ENCODE measurements at places on chromosomes 16 and 17. TPM values are rescaled to one million over a fixed set of nuclear protein-coding genes. Genes with fewer than 3 reads are reported as not detected.

- DNase-seq, result no peak
These were observed 13.4 kb downstream of the EPN2 start for GRCh38 chr17:19250421-19251173.

- no peak for DNase-seq
These were observed 10.6 kb upstream of the AATK start for GRCh38 chr17:81176666-81177065.

SYT17 gene
- 5.4 TPM for total RNA-seq

FSCN2 gene
- 1.2 TPM for total RNA-seq

CCR7 gene
- 0.44 TPM for total RNA-seq

UTS2R gene
- 0.39 TPM for total RNA-seq

KRTAP9-4 gene
- total RNA-seq, result not detected

All from Panc1 (cell line).